ENCODE measurements at places on chromosomes 2 and 18.

GRCh38 chr2:235802542-235802941 lies 308.7 kb downstream of the AGAP1 start:
- no peak for DNase-seq

GRCh38 chr2:226909126-226909525 lies 73.3 kb downstream of the RHBDD1 start:
- DNase-seq = no peak

DNA sequence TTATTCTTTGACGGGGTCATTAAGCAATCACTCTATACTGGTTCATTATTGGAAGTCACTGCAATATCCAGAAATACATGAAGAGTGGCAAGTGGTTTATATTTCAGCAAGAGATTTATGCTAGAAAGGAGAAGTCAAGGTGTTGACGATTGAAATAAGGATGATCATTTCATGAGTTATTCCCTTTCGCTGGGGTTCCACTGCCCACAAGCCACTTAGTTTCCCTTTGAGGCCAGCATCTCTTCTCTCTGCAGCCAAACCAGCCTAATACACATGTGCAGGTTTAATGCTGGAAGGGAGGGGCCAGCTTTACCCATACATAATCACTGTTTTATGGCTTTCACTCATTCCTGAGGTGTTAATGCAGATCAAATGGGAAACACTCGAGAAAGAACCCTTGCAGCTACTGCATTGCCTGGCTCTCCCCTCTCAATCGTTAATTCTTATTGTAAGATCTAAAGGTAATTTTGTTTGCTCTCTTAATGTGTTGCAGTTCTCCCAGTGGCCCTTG lies 108.4 kb downstream of the MEIS1 start:
- no peak for DNase-seq

DNA sequence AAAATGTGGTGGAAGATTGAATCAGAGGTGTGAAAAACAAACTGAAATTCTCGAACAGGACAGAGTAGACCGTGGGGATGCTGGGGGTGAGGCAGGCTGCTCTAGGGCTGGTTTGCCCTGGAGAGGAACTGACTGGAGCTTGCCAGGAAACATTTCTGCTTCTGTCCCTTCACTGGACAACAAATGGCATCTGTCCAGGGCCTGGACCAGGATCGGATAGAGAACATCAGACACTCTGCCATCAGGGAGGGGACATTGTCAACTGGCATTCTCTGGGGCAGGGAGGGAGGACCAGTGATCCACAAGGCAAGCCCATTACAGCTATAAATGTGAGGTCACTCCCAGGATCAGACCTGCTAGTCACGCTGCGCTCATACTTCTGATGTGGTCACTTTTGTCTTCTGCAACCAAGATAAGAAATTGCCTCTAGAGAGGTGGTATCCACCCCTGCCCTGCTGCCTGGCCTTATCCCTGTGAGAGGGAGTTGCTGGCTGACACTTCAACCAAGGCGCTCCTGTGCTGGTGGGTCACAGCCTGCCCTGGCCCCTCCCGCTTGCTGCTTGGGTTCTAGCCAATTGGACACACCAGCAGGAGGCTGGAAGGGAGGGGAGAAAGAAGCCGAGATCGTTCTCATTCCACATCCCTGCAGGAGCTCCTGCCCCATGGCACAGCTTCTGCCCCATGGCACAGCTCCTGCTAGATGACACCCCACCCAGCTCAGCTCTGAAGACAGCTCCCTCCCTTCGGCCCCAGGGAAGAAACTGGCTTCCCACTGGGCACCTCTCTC lies 8.7 kb downstream of the NPPC start:
- DNase-seq = no peak

DNA sequence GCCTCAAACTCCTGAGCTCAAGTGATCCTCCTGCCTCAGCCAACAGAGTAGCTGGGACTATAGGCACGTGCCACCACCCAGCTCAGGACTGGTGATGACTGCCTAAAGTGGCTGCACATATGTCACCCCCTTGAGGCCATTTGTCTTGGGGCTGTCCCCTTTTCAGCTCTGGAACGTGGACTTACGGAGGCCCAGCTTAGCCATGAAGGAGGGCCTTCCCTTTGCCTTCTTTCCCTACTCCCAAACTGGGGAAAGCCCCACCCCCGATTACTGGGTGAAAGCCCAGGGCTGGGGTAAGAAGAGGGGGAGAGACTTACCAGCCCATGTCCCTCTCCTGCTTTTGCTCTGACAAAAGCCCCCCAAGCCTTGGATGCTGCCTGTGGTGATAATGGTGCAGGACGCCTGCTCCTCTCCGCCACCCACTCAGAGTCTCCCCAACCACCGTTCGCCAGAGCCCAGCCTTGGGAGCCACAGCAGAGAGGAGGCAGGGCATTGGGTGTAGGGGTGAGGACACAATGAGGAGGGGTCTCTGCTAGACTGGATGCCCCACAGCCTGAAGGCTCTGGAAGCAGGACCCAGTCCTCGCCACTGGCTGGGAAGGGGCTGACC lies 2.5 kb upstream of the DUSP2 start:
- DNase-seq = no peak

GRCh38 chr2:10238396-10238795 lies 64.3 kb upstream of the HPCAL1 start:
- DNase-seq = no peak

DNA sequence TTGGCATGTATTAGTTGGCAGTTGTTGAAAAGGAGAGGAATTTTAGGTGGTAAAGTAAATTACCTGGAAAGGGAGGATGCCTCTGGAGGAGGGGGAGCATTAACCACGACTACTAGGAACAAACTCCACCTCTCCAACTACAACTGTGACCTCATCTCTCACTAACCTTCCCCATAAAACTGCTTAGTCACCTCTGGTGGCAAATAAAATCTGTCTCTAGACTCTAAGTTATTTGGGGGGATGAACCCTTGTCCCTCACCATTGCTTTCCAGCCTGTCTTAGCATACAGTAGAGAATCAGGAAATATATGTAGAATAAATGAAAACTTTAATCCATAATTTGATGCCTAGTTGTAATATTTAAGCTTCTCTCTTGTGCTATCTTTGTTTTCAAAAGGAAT lies 27.6 kb upstream of the MYO1B start:
- DNase-seq = no peak

DNA sequence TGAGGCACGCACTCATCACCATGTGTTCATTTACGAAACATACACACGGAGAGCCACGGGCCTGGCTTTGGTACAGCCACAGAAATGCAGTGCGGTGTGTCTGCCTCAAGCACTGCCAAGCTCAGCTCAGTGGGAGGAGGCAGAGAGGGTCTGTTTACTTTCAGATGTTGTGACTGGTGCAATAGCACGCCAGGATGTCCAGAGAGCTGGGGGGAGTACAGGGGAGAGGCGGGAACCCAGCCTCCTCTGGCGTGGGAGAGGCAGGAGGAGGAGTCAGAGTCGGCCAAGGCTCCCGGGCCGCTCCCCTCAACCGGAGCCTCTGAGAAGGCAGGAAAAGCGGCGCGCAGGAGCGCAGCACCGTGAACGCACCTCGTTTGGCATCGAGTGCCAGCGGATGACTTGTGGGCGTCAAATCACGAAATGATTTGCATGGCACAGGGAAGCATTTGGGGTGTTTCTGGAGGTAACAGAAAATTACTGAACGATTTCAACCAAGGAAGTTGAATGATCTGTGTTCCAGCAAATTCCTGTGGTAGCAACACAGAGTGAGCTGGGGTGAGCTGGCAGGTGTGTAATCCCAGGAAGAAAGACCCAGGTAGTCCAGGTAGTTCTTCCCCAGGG lies 143.0 kb downstream of the ZNF516 start:
- DNase-seq = peak; percentile 47

GRCh38 chr2:120937686-120938044 lies 202.0 kb downstream of the GLI2 start:
- peak; percentile 38 for DNase-seq

DNA sequence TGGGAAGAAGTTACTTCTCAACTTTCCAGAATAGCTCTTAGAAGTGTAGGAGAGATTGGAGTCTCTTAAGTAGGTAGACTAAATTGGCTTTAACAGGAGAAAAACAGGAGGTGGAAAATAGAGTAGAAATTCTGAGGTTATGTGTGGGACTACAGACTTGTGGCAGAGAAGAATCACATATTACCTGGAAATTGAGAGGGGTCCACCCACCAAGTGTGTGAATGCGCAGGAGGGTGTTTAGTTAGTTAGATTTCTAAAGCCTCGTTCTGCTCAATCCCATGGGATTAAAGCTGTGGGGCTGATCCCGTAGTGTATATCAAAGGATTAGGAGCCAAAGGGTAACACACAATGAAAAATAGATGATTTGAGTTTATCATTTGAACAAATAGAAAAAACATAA lies 319.1 kb downstream of the TRIB2 start:
- no peak for DNase-seq

DNA sequence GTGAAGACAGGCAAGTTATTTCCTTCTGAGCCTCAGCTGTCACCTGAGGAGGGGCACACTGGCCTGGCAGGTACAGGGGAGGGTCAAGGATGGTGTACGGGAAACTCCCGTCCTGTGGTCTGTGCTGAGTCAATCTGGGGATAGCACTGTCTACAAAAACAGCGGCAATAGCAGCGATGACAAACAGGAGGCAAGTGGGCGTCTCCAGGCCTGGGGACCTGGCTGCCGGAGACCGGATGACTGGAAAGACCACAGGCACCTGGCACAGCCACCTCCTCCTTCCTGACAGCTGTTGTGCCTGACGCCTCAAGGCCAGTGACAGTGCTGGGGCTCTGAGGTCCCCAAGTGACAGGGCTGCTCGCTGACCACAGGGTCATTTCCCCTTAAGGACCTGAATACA lies 202.1 kb upstream of the HS6ST1 start:
- DNase-seq = no peak

DNA sequence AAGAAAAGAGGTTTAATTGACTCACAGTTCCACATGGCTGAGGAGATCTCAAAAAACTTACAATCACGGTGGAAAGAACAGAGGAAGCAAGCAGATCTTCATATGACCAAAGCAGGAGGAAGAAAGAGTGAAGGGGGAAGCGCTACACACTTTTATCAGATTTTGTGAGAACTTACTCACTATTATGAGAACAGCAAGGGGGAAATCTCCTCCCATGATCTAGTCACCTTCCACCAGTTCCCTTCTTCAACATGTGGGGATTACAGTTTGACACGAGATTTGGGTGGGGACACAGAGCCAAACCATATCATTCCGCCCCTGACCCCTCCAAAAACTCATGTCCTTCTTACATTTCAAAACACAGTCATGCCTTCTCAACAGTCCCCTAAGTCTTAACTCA lies 54.2 kb downstream of the G6PC2 start:
- DNase-seq = no peak

DNA sequence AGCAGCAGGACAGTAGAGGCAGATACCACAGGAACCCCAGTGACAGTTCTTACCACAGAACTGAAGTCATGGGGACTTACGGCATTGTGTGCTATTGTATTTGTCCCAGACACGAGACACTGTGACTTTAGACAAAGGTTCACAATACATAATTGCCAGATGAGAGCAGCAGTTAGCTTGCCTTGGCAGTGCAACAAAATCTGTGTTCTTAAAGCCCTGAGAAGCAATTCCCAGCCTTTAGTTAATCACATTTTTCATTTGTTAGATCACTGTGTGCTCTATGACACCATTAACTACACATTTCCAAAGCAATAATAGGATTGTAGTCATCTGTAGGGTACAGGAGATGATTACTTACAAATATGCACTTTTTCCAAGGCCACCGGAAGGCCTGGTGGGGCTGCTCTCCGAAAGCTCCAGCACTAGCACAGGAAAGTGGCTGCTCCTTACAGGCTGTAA lies 97.5 kb upstream of the LDLRAD4 start:
- no peak for DNase-seq

DNA sequence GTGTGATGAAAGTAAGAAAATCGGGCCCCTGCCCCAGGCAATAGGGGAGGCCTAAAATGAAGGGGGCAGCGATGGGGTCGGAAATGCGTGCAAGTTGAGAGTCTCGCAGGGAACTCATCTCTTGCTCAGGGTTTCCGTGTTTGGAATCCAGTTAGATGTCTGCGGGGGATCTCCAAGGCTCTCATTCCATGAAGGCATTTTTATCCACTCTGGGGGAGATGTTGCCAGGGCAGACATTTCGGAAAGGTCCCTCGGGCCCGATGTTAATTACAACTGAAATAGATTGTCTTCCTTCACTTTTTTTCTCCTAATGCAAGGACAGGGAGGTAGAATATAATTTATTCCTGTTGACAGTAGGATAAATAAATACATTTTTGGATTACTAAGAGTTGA lies 12.8 kb upstream of the SKOR2 start:
- no peak for DNase-seq

DNA sequence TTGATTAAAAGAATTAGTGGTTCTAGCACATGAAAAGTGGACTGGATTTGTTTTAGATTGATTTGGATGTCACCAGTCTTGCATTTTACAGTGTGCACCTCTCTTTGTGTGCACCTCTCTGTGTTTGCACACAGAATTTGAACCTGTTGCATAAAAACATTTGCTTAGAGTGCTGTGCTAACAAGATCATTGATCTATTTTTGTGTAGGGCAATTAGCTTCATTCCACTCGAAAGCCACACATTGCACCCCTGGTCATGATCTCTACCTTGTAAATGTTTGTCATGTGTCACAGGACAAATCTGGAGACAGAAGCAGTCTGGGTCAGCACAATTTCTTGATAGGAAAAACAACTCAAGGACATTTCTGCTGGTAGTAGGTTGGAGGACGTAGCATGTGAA lies 258.7 kb upstream of the LINC00305 start:
- DNase-seq = no peak

DNA sequence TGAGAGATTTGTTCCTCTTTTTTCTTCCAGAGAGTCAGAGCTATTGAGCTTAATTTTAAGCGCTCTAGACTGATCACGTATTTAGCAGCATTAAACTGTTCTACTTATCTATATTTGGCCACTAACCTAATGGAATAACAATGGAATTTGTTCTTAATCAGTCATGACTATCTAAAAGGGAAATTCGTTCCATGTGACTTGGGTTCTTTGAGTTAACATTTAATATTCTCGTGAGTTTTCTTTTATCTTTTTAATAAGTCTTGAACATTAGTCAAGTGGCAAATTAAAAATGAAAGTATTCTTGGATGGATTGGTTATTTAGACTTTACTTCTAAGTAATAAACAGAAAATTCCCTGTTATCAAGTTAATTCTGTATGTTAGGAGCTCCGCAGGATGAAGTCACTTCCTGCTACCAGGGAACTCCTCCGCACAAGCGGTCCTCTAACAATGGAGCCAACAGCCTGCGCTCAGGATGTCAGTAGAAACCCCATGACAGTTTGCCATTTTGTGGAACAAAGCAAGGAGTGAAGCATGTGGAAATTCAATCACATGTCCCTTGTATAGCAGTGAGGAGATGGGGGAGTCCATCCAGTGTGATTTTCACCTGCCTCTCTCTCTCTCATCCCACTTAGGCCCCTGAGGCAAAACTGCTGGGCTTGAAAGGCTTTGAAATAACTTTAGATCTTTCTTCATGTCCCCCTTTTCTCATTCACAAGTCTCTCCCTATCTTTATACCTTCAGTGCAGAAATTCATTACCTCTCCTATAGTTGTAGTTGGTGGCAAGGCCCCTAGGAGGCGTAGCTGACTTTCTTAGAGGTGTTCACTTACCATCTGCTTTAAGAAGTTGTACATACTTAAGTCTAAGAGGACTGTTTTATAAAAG lies 138.1 kb downstream of the WDR7 start:
- DNase-seq = no peak

Measured in stromal cell of bone marrow (primary cell).